ENCODE measurements at places on chromosomes 5 and 9.

- DNase-seq, result no peak
Measured at GRCh38 chr5:140058212-140058932, 15.3 kb upstream of the NRG2 start.

- DNase-seq, result no peak
Measured at GRCh38 chr5:71974622-71975021, 132.7 kb upstream of the MAP1B start.

GRCh38 chr9:77161191-77161590 lies 16.1 kb upstream of the VPS13A start:
- DNase-seq, result no peak

- DNase-seq, result no peak
Measured at GRCh38 chr9:126156898-126157297, 169.7 kb upstream of the MVB12B start.

DNA sequence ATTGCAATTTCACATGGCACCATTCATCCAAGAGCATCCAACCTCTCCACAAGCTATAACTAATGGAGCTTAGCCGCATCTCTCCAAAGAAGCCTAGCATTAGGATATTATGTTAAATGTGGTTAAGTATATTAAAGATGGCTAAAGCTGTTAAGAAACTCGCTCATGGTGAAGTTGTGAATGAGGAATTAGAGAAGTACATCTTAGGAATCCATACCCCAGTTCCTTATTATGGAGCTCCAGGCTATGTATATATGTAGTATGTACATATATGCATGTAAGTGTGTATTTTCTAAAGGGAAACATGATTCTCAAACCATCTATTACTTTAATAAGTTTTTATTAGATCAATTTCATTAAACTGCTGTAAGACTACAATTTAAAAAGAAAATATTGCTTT lies 26.4 kb downstream of the LURAP1L start:
- DNase-seq, result no peak

- DNase-seq, result no peak
Measured at GRCh38 chr9:122389799-122390481, 19.1 kb downstream of the PTGS1 start.

DNA sequence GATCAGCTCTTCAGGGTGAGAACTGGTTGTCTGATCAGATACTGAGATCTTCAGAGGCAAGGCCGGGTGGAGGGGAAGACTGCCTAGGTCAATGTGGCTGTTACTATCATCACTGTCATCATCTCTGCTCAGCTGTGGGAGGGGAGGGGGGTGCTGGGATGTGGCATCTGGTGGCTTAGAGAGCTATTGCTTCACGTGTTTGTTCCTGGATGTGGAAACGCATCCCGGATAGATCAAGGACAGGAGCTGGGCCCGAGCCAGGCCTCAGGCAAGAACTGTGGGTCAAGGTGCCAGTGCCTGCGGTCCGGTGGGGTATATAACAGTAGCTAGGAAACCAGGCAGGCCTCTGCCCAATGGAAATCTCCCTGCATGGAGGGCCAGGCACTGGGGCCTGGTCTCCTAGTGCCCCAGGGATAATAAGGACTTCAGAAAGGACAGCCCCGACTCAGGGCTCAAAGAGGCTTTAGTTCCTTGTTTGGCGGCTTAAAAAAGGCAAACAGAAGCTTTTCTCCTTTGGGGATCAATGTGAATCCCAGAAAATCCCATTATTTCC lies 30.3 kb upstream of the TIFAB start:
- DNase-seq, result no peak

DNA sequence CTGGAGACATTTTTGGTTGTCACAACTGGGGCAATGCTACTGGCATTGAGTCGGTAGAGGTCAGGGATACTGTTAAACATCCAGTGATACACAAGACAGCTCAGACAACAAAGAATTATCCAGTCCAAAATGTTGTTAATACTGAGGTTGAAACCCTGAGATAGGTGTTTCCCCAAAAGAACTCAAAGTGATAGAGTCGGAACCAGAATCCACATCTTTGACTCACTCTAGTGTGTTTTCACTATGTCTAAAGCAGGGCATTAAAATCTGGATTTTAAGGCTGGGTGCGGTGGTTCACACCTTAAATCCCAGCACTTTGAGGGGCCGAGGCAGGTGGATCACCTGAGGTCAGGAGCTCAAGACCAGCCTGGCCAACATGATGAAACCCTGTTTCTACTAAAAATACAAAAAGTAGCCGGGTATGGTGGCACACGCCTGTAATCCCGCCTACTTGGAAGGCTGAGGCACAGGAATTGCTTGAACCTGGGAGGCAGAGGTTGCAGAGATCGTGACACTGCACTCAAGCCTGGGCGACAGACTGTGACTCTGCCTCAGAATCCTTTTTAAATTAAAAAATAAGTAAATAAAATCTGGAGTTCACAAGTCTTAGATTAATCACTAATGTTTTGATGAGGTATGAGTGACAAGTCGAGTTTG lies 17.0 kb downstream of the SLC31A1 start:
- DNase-seq, result no peak

- no peak for DNase-seq
Measured at GRCh38 chr9:7103367-7103766, 345.6 kb downstream of the KDM4C start.

GRCh38 chr5:133229931-133230664 lies 178.3 kb downstream of the HSPA4 start:
- no peak for DNase-seq

DNA sequence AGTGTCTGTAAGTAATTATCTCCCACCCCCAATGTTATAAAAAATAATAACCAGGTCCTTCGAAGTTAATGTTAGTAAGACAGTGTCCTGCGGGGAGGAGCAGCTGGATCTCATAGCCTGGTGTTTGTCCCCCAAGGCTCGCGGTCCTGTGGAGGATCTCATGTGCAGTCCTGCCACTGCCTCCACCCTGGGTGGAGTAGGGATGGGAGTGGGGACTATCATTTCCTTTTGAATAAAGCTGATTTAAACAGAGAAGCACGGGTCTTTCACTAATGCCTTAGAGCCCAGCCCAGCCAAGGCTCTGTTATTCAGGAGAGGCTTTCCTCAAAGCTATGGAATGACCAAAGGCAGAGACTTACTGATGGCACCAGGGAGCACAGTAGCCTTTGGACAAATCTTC lies 40.2 kb downstream of the SUB1 start:
- DNase-seq, result no peak

DNA sequence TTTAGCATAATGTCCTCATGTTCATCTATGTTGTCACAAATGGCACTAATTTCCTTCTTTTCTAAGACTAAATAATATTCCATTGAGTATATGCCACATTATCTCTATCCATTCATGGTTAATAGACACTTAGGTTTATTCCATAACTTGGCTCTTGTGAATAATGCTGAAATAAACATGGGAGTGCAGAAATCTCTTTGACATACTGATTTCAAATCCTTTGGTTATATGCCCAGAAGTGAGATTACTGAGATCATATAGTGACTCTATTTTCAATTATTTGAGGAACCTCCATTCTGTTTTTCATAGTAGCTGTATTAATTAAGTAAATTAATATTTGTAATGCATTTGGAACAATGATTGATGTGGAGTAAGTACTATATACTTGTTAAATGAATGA lies 13.0 kb downstream of the SMIM3 start:
- no peak for DNase-seq

- DNase-seq, result no peak
Measured at GRCh38 chr5:57693488-57694305, 211.1 kb upstream of the ACTBL2 start.

- DNase-seq, result no peak
Measured at GRCh38 chr9:123607479-123607878, 251.5 kb downstream of the CRB2 start.

DNA sequence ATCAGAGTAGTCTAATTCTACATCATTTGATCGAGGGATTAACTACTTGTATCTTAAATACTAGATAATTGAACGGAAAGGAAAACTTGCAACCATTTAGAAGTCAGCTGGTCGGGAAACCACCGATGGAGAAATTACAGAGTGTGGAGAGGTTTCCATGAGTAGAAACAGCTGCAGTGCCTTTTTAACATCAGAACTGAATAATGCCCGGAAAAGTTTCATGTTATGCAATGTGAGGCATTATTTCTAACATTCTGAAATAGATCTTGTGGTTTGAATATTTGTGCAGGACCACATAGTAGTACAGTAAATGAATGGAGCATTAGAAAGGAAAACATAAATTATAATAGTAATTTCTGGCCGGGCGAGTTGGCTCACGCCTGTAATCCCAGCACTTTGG lies 88.1 kb upstream of the RNF180 start:
- DNase-seq, result no peak

- no peak for DNase-seq
Measured at GRCh38 chr5:78810098-78810920, 161.7 kb upstream of the LHFPL2 start.

- DNase-seq, result no peak
Measured at GRCh38 chr9:109912082-109912582, 132.1 kb downstream of the PALM2AKAP2 start.

DNA sequence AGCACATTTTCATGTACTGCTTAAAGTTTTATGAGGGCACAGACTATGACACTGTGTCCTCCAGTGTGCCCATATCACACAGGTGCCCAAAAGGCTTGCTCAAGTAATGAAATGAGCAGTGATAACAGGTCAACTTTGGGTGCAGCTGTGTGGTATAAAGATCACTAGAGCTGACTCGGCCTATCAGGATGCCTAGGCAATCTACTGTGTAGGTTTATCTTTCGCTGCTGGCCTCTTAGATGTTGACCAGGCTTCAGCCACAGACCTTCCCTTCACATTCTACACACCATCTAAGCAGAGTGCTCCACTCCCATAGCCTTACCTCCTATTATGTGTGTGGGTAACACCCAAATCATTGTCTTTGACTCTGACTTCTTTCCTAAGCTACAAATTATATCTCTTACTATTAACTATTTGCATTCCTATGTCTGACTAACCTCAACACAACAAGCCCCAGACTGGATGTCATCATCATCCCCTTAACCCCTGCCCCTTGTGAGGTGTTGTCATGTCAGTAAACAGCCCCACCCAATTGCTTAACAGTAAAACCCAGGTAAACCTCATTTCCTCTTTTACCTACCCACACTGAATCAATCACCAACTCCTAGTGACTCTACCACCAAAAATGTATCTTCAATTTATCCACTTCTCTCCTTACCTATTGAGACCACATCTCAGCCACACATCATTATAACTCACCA lies 2.5 kb downstream of the SREK1IP1 start:
- DNase-seq, result no peak

DNA sequence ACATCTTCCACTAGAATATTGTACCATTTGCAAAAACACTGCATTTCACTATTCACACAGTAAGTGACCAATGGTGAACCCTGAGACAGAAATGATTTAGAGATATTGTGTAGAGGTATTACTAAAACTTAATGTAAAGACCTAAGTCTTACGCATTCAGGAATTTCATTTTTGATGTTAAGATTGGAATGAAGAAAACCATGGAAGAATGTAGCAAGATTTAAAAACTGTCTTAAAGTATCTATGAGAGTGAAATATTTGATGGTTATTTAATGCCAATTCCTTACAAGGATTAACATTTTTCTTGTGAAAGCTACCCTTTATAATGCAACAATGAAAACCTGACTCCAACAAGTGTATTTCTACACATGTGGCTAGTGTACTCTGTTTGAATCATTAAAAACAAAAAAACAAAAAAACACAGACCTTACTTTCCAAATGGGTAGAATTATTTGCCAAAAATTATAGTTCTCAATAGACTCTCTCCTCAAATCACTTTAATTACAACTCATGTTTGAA lies 172.0 kb downstream of the NNT start:
- no peak for DNase-seq

DNA sequence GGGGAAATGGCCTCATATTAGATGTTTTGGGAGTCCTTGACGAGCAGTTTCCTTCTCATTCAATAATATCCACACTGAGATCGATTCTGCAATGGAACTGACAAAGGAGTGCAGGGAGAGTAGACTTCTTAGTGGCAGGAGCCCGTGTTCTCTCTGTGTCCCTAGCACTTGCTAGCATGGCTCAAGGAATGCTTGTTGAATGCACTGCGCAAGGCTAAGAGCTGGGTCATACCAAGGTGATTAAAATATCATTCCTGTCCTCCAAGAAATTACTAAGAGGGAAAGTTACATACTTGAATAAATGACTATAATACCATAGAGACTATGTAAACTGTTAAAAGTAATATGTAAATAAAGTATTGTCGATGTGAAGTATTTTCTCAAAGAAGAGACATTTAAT lies 630.1 kb downstream of the IRX1 start:
- DNase-seq, result no peak

DNA sequence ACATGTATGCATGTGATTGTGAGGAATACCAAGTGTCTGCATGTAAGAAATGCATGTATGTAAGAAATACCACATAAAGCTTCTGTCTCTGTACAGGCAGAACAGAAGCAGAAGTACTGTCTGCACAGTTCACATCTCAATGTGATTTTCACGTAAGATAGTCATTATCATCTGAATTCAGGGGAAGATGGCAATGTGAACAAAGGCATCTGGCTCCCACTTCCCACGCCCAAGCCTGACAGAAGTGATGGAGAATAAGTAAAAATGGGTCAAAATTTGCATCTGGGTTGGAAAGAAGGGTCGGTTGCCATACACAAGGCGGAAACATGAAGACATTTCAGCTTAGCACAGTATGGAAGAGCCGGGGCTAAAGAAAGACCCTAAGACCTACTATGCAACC lies 71.7 kb downstream of the SUSD1 start:
- no peak for DNase-seq

DNA sequence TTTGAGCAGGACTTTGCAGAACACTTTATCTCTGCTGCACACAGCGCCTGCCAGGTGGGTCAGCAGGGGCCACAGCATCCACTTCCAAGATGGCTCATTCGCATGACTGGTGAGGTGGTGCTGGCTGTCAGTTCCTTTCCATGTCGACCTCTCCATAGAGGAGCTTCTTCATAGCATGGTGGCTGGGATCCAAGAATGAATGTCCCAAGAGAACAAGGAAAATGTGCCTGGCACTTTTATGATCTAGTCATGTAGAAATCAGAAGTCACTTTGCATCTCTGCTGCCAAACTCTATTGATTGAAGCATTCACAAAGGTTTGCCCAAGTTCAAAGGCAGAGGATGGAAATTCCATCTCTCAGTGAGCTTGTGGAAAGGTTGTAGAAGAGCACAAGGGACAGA lies 85.0 kb downstream of the GALNT10 start:
- DNase-seq, result no peak

GRCh38 chr9:76717176-76717575 lies 47.1 kb upstream of the PCA3 start:
- peak; percentile 84 for DNase-seq

DNA sequence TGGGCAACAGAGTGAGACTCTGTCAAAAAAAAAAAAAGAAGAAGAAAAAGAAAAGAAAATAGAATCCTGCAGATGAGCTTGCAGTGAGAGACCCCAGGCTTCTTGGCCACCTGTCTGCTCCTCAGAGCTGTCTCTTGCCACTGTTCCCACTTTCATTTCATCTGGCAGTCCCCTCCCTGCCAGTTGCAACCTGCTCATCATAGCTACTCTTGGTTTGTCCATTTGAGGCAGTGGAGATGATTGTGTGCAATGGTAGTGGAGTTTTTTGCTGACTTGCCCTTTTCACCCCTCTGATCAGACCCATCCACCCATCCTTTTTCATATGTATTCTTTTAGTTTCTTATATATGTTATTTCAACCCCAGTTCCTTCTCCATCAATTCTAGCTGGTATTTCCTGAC lies 28.7 kb downstream of the ANKRD33B start:
- no peak for DNase-seq

- no peak for DNase-seq
Measured at GRCh38 chr9:97387504-97387886, 24.4 kb upstream of the TDRD7 start.

- DNase-seq, result no peak
Measured at GRCh38 chr9:75974016-75974766, 83.7 kb downstream of the PCSK5 start.

- peak; percentile 87 for DNase-seq
Measured at GRCh38 chr5:6713274-6714225, at the start of gene TENT4A. Gene TENT4A, plus strand, starts transcription at chr5:6713432. Its CDS starts 552 bp downstream, at chr5:6713984.

- no peak for DNase-seq
Measured at GRCh38 chr5:116273448-116274242, 188.8 kb downstream of the COMMD10 start.
